Stomach (tissue), 19 donors: ENCODE measurements at places on chromosomes 4 and X. TPM values are rescaled to one million over a fixed set of nuclear protein-coding genes. Genes with fewer than 3 reads are reported as not detected.

The ABCG2 gene
- 1.3 TPM for total RNA-seq

The TEX13B gene
- not detected for total RNA-seq

The MAGED2 gene
- 220 TPM for total RNA-seq

The RBPJ gene
- total RNA-seq: 52.5 TPM

The DMP1 gene
- total RNA-seq: not detected

The NOCT gene
- 2.2 TPM for total RNA-seq
